Neural crest cell (in vitro differentiated cells): ENCODE measurements at places on chromosomes 7 and 10.

- no peak for DNase-seq
Observed at GRCh38 chr7:15326044-15326644, 235.7 kb downstream of the AGMO start.

- no peak for DNase-seq
Observed at GRCh38 chr10:84177541-84178141, 4.0 kb downstream of the GPR15LG start.

DNA sequence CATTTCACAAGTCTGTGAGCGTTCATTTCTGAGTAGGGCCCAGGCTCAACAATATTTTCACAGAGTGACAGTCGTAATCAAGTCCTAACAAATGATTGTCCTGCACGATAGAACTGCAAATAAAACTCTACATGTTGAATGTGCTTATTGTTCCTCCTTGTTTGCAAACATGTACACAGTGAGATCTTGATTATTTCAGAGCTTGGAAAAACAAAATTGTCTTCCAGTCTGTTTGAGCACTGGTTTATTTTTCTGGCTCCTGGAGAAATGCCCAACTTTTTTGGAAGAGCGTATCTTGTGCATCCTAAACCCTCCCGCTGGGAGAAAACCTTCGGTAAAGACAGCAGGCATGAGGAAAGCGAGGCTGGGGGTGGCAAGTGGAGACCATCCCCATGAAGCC, 91.1 kb downstream of the TEX36 start:
- DNase-seq, result no peak

- DNase-seq, result no peak
Observed at GRCh38 chr7:111137296-111138192, 46.6 kb downstream of the LRRN3 start.

- no peak for DNase-seq
Observed at GRCh38 chr10:113530476-113530875, 22.4 kb upstream of the HABP2 start.

DNA sequence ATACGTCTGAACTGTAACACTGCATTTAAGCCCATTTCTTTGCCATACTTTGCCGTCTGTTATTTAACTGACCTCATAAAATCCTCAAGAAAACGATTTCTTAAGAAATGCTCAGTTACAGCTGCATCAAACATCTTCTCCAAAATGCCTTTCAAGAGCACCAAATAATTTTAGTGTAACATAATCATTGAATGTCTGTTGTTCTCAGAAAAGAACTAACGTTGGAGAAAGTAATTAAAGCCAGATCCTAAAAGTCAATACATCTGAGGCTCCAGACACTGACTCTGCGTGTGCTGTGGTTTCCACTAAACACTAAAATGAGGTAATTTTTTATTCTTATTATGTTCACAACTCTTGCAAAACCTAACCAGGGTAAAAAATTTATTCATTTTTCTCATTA, 63.7 kb upstream of the LRRC17 start:
- DNase-seq, result no peak

GRCh38 chr10:2121929-2122328, 384.6 kb upstream of the ADARB2 start:
- no peak for DNase-seq
